ENCODE measurements at places on chromosomes 6 and 20. TPM values are rescaled to one million over a fixed set of nuclear protein-coding genes. Genes with fewer than 3 reads are reported as not detected.

DNA sequence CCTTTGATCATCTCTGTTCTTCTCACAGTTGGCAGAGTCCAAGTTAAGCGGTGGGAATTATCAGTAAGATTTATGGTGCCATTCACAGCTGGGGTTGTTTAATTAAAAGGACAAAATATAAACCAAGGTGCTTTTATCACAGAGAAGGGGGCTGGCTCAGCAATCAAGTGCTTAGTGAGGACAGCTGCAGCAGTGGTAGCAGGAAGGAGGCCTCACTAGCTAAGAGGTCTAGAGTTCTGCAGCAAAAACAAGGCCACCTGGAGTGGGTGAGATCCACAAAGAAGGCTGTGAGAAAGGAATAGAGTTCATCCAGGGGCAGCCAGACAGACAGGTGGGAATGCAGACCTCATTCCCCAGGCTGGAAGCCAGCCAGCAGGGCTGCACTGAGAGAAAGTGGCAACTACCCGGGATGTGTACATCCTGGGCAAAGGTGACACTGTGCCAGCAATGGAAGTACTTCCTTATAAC is 37.1 kb downstream of the PIGU start:
- no peak for DNase-seq

DNA sequence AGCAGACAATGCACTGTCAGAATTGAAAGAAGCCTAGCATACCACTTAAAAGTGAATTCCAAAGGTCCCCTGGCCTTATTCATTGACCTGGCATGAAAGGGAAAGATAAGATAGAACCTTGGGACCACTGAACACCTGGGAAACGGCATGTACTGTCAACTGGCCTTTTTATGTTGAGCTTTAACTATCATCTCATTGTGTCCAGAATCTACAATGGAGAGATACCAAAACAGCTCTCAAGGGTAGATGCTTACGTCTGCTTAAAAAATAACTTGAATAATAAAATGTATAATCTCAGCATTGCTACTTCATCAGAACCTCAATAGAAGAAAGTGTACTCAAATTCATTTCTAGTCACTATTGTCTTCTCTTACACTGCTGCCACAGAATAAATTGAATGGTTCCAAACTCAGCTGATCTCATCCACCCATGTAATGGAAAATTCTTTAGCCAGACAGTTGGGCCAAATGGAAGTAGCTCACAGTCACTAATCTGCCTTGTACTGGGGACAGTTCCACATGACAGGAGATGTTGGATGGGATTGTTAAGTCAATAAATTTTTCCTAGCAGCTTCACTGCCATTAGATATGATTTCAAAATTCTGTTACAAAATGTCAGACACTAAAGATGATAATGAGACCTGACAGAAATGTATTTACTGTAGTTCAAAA is 93.8 kb downstream of the MLIP start:
- no peak for DNase-seq

The ECT2L gene
- 0.30 TPM for total RNA-seq

The BPIFB4 gene
- not detected for total RNA-seq

DNA sequence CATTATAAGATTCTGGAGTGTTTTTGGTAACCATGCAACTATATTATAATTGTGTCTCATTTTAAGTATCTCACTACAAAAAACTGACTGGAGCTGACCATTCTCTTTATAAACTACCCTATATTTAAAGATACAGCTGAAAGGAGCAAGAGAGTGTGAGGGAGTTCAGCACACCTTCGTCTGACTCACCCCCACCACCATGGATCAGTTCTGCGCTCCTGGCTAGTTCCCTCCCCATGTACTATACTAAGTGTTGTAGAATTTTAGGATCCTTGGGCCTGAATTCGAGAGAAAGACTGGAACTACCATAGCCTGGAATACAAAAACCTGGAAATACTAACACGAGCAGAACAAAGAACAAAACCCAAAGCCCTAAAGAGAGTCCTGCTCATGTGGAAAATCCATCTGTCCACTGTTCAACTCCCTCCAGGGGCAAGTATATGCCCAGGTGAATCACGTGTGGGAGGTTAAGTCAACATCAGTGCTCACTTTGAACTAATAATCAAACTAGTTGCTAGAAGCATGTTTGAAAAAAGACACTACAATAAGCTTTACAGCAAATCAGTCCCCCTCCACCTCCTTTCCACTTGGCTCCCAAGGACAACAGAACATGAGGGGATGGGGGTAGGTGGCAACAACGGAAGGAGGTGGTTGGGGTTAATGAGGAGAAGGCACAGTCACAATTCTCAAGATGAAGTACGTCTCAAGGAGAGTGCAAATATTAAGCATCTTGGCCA is 46.8 kb downstream of the ELOVL5 start:
- DNase-seq = no peak

GRCh38 chr6:164825386-164825785 is 484.0 kb downstream of the C6orf118 start:
- DNase-seq = no peak

The TMC2 gene
- 0.15 TPM for total RNA-seq

DNA sequence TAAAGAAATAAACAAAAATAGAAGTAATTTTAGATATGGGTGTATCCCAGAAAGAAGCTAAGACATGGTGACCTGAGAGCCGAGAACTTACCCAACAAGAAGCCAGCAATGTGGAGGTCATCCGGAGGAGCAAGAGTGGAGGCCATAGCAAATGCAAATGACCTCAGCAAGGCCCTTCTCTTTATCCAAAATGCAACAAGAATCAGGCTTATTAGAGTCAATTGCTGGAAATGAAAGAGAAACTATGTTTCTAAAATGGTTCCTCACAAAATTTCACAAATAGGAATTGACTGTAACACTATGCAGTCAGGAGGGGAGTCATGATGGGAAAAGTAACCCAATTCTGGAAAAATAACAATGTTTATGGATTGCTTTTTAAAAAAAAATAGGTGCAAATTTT is 90.4 kb downstream of the TNFAIP3 start:
- no peak for DNase-seq

The IRF4 gene
- 1.6 TPM for total RNA-seq
